ENCODE measurements at places on chromosomes 3 and 15.

DNA sequence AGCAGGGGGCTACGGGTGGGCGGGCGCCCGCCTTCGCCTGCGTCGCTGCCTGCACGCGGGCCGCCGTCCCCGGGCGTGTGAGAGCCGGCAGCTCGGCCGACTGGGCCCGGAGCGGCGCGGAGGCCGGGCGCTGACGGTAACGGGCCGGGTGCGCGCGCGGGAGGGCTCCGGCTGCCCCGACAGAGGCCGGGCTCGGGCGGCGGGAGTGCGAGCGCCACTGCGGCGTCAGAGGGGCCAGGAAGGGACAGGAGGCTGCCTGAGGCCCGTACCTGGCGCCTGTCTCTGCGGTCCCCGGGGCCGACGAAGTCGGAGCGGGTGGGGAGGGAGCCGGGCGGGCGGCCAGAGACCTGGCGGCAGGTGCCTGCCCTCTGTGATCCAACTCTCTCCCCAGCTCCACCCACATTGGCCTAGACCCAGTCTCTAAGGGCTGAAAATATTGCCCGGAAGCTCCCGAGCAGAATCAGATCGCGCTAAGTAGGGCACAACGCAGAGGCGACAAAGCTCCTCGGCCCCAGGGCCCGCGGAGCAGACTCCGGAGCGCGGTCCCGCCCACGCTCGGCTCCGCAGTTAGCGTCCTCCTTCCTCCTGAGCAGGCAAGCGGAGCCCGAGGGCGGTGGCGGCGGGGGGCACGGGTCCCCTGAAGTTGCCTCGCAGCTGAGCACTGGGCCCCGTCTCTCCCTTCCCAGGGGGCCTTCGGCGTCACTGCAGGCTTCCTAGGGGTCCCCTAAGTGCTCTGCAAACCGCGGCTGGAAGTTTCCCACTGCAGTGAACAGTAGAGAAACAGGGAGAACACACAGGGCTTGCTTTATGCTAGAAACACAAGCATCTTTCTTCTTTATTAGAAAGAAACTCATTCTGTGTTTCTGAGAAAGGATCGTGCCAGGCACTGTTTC is at the start of gene MAN2A2:
TSS of gene MAN2A2 (plus strand) at position 463 of the 893 bp plus-strand sequence. CDS start 906 bp downstream, outside the sequence.
- DNase-seq = peak; percentile 82

- DNase-seq = no peak
These were observed 96.7 kb downstream of the KBTBD8 start for GRCh38 chr3:67094774-67095173.

- DNase-seq = no peak
These were observed 345.3 kb downstream of the CHST2 start for GRCh38 chr3:143464850-143465249.

DNA sequence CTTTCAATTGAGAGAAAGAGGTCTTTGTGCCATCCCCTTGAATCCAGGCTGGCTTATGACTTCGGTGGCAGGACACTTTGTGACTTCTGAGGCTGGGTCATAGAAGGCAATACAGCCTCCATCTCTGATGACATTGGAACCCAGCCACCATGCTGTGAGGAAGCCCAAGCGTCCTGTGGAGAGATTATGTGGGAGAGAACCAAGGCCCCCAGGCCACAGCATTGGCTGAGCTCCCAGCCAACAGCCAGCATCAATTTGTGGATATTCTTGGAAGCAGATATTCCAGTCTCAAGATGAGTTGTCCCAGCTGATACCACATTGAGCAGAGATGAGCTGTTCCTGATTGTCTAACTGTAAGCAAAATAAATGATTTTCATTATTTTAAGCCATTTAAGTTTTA is 12.7 kb upstream of the XIRP1 start:
- no peak for DNase-seq

- DNase-seq = no peak
These were observed 29.8 kb downstream of the PLA1A start for GRCh38 chr3:119627461-119627860.

GRCh38 chr3:159668990-159669476 is 319.6 kb upstream of the IL12A start:
- DNase-seq = no peak

GRCh38 chr3:121295452-121295851 is 250.3 kb downstream of the POLQ start:
- DNase-seq = no peak

- no peak for DNase-seq
These were observed 40.9 kb downstream of the SNTN start for GRCh38 chr3:63693351-63693750.

GRCh38 chr3:98541695-98542094 is 9.9 kb downstream of the GPR15 start:
- DNase-seq = no peak

DNA sequence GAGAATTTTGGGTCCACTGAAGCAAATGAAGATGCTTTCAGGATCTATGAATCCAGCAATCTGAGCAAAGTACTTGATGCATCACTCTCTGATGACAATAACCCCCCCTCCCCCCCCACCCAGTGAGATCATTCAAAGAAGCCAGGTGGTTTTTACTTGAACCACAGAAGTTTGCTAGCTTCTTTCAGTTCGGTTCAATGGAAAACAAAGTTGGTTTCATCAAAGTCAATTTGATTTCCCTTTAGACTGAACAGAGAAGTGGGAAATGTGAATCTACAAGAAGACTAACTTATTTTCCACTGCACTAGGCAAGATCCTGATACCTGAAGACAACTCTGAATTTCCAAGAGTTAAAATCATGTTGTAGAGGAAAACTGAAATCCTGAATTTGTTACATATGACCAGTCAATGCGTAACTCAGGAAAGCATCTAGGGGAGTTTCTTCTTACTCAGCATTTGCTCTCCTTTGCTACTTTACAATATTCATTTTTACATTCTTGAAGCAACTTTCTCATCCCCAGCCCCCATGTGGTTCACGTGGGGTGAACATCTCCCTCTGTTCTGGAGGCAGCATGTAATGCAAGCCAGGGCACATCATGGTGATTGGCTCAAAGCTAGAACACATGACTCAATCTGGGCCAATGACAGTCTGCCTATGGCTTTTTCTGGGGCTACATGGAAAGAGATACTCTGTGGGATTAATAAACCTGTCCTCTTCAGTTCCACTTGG is 572.6 kb downstream of the FOXP1 start:
- DNase-seq = peak; percentile 61

- no peak for DNase-seq
These were observed 164.7 kb downstream of the SQOR start for GRCh38 chr15:45799508-45799907.

DNA sequence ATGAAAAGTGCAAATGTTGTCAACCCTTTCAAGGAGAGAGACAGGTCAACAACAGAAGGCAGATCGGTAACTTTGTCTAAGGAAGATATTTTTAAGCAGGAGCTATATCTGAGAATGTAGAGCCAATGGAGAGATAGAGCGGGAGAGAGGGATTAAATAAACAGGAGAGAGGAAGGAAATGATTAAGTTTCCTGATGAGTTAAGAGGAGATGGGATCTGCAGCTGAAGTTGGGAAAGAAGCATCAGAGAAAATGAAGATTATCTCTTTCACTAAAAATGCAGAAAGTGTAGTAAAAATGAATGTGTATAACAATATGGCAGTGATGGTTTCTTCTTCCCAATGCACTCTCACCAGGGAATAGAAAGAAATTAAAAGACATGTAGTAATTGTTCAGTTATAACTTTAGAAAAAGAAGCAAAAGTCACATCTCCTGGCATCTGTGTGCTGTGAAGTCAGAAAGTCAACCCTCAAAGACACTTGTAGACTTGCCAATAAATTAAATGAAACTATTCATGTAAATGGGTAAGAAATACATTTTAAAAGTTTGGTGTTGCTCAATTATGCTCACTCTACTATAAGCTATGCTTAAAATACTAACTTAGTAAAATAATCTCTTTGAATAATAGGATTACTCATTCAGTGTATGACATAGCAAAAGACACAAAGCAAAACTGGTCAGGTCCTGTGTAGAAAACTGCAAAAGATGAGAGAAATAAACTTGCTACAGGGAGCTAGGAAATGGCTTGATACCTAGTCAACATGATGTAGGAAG is 264.6 kb downstream of the ZIC4 start:
- DNase-seq = no peak

DNA sequence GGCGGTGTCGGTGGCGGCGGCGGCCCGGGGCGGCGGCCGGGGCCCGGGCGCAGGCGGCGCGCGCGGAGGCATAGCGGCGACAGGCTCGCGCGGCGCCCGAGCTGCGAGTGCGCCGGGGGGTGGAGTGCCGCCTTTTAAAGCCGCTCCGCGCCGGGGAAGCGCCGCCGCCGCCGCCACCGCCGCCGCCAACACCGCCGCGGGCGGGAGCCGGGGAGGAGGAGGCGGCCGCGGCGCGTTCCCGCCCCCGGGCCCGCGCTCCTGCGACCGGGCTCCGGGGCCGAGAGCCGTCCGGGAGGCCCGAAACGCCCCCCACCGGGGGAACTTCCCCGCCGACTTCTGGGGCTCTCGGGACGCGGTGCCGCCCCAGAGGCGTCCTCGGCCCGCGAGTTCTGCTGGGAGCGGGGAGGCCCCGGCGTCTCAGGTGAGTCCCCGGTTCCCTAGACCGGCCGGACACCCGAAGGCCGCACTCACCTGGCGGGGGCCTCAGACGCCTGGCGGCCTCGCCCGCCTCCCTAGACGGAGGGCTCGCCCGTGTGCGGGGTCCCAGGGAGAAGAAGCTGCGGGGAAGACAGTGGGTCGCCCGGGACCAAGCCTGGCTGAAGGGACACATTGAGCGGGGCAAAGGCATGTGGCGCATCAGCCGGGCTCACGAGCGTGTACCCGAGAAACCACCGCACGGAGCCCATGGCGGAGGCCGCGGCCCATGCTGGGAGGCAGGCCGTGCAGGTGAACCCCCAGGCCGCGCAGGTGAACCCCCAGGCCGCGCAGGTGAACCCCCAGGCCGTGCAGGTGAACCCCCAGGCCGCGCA is at the start of gene PCSK6:
TSS of gene PCSK6 (minus strand) at position 109 of the 809 bp plus-strand sequence. CDS start at position 72, 37 bp downstream.
- DNase-seq = no peak

DNA sequence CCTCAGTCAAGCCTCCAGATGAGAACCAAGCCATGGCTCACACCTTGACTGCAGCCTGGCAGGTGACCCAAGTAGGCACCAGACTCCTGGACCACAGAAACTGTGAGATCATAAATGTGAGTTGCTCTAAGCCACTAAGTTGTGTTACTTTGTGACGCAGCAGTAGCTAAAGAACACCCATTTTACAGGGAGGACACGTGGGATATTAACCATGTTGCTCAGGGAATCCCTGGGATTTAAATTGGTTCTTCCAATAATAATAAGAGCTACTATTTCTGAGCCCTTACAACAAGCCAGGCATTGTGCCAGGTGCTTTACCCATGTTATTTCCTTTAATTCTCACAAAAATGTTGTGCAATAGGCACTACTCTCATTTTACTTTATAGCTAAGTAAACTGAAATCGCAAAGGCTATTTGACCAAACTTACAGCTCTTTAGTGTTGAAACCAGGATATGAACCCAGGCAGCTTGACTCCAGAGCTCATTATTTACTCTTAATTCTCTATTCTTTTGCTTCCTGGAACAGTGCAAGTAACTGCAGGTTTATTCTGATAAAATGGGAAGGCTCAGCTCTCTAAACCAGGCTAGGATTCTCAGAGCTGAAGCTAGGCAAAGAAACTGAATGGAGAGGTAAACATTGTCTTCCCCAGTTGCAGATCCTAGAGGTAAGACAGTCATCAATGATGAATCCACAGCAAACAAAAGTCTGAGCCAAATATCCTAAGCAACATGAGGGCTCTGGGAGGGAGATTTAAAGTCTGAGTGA is 294.4 kb downstream of the KBTBD8 start:
- no peak for DNase-seq

- no peak for DNase-seq
These were observed 21.4 kb downstream of the SIAH2 start for GRCh38 chr3:150741497-150742140.
